ENCODE measurements at places on chromosomes 11 and 22.

- no peak for DNase-seq
These were observed 20.0 kb downstream of the SYT13 start for GRCh38 chr11:45265969-45266675.

DNA sequence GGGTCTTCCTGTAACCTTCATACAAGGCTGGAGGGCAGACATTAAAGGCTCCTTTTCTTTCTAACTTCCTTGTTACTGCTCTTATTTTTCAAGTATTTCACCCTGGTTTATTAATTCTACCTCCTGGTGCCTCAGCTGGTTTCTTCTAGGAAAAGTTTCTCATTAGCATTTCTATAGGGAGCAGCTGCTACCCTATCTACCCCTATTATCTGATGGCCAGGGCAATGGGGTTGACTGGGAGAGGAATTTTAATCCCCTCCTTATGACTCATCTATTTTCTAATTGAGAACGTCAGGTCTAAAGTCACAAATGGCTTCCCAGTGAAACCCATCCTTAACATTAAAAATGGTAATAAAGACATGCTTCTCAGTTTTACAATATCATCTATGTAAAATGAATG lies 5.0 kb downstream of the MAP6 start:
- no peak for DNase-seq

- DNase-seq, result no peak
These were observed 479.9 kb downstream of the INSC start for GRCh38 chr11:15594607-15595006.

- DNase-seq, result no peak
These were observed 476.4 kb downstream of the MIAT start for GRCh38 chr22:27133681-27134314.

DNA sequence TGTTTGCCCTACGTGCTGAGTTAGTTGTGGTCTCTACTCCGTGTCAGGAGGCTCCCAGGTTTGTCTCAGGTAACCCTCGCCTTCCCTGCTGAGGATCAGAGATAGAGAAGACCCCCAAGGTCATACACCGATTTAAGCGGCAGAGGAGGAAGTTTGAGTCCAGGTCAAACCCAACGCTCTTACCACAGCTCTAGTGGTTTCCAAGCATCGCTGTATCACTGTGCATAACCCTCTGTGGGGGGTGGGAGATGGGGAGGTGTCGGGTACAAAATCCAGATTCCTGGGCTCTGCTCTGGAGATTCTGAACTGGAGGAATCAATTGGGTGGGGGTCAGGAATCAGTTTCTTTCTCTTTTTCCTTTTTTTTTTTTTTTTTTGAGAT lies 627 bp downstream of the DNAJC4 start:
- no peak for DNase-seq

DNA sequence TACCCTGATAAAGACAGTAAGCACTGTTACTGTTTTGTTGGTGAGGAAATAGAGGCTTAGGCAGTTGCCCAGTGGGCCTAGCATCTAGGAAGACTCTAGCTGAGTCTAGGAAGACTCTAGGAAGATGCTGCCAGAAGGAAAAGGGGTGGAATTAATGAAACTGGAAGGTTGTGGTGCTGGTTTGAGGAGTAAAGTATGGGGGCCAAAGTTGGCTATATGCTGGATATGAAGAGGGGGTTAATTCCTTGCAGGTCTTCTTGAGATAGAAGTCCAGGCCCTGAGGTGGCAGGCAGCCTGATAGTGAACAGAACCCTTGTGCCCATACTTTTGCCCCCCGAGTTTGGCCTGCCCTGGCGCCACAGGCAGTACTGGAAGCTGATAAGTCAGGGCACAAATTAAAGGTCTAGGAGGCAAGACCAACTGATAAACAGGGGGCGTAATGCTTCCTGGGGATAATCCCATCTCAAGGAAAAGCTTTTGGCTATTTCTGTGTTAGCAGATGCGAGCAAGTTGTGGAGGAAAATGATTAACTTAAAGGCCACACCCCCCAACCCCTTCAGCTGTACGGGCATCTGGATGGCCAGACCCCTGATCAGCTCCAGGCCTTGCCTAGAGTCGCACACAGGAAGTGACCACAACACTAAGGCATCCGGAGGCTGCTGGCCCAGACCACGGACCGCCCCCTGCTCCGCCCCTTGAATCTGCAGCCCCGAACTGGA lies 3.1 kb downstream of the ILK start:
- DNase-seq, result peak; percentile 68

DNA sequence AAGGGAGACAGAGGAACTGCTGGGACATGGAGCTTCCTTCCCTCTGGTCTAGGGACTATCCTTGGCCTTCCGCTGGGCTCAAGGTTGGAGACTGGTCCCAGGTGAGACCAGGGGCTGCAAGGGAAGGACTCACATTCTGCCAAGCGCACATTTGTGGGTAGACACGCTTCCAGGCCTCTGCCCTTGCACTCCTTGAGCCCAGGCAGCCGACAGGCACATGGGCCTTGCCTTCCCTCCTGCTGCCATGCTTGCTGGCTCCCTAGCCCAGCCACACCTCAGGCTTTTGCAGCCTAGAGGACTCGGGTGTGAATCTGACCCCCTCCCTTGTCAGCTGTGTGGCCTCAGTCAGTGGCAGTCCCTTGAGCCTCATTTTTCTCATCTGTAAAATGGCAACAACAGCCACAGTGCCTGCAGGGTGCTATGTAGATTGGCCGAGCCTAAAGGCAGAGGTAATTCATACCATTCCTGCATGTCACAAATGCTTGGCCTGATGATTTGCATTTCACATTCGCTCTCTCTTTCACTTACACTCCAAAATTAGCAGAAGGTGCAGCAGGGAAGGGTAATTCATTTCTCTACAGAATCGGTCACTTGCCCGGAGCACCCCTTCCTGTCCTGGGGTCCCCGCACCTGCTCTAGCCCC lies 57.6 kb upstream of the NECTIN1 start:
- DNase-seq, result no peak

- peak; percentile 19 for DNase-seq
These were observed 125.1 kb downstream of the TIMP3 start for GRCh38 chr22:32926600-32926999.
